Activated naive CD4-positive, alpha-beta T cell (primary cell): ENCODE measurements at places on chromosomes 2 and 18.

DNA sequence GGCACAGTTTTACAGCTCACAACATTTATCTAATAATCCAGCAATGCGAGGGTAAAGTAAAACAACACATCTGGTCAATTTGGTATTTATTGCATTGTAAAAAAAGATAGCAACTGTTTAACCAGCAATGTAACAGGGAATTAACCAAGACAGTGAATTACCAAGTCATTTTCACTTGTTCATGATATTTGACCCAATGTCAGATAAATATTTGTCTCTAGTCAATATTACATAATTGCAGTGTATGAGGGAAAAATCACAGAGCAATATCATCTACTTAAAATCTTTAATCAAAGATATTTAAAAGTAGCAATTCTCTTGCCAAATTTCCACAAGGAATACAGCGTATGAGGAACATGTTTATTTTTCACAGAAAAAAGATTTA, 1265.1 kb upstream of the CHAC2 start:
- DNase-seq, result no peak

DNA sequence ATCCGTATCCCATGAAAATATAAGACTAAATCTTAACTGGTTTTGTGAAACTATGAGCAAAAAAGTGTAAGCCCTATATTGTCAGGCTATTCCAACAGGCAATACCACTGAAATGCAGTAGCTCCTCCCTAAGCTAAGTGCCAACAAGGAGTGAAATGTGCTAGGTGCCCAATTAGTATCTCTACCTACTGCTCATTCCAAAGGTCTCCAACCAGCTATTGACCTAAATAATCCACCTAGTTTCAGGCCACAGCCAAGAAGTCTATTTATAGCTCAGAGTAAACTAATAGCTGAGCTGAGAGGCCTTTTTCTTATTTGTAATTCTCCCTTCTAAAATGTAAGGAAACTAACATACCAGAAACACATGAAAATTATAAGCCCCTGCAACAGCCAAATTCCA, 482.2 kb downstream of the DCC start:
- no peak for DNase-seq

GRCh38 chr2:23452853-23453420, 68.0 kb downstream of the KLHL29 start:
- no peak for DNase-seq

- DNase-seq, result no peak
Observed at GRCh38 chr18:62566199-62566598, 43.4 kb downstream of the ZCCHC2 start.
